ENCODE measurements at places on chromosomes 5 and 9.
A peak's percentile ranks its signal among the peaks of the same experiment; 100 is the strongest.

GRCh38 chr5:52956915-52957747 lies 32.0 kb upstream of the ITGA2 start:
- DNase-seq: no peak

GRCh38 chr9:113446323-113446740 lies 17.2 kb upstream of the RGS3 start:
- peak; percentile 80 for DNase-seq

DNA sequence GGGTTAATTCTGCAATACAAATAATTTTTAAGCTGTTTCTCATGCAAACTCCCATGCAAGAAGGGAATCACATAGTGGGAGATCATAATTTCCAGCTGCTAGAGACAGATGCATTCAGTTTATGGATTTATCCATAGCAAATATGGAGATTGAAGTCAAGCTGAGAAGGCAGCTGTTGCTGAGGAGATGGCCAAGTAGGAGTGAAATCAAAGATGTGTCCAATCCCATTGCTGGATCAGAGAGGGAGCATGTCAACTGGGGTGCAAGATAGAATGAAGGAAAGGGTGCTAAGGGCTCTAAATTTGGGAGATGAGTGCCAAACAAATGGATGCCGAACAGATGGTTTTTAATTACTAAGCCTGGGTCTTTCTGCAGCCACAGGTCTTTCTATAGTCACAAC lies 504.5 kb downstream of the NFIB start:
- no peak for DNase-seq

DNA sequence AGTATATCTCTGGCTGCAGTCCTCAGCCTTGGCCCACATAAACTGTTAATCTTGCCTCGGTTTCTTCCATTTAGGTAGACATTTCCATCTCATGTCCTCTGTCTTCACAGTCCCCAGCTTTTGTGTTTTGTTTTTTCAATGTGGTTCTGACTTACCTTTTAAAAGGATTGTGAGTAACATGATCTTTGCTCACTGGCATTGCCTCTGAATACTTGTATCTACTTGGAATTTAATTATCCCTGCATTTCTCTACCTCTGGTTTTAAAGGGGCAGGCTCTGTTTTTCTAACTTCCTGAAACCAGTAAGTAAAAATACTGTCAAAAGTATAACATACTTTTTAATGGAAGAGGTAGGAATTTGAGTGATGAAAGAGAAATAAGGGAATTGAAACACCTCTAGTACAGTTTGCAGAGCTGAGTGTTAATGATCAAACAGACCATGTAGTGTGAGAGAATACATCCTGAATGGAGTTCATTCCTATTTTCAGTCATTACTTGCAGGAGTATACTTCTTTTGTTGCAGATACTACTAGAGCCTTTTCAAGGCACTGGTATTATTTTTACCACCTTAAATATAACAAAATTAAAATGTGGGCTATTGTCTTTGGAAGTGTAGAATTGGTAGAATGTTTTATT lies 62.6 kb downstream of the MTREX start:
- no peak for DNase-seq

DNA sequence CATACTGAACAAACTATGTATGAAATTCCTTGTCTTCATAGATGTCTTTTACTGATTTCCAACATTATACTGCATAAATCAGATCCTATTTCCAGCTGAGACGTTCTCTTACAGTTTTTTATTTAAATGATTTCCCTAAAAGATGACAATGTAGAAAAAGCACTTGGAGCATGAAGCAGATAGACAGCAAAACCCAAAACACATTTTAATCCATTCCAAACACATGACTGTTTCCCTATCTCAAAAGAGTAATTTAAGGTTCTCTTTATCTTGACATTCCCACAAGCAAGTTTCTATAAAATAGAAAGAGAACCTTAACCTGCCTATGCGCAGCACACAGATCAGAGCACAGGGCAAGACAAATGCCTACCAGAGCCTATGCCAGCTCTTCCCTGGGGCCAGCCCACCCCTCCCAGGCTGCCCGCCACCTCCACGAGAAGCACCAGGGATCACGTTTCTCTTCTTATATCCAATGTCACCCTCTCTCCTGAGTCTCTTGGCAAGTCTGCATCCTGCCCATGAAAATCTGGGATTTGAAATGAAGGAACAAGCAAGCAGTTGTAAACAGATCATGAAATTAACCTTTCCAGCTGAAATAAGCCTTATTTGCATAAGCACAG lies 52.4 kb downstream of the RETREG1 start:
- no peak for DNase-seq

GRCh38 chr5:34898258-34898895 lies 16.9 kb downstream of the RAD1 start:
- peak; percentile 85 for DNase-seq

DNA sequence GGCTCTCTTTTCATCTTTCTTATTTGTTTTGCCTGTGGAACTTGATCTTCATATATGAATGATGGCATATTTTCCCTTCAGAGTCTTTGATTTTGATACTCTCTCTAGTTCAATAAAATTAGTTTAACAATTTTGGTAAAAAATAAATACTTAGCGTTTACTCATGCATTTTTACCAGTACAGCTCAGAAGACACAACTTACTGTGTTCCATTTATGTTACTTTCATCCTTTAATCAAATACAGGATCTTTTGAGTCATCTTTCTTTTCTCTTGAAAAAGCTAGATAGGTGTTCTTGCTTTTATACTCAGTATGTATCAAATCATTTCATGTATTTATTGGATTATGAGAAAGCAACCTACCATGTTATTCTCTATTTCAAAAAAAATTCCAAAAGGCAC lies 47.1 kb upstream of the RICTOR start:
- DNase-seq: no peak

GRCh38 chr9:90737742-90738141 lies 63.9 kb upstream of the SYK start:
- no peak for DNase-seq
